NT2/D1 (cell line): ENCODE measurements at places on chromosomes 12 and 14.

DNA sequence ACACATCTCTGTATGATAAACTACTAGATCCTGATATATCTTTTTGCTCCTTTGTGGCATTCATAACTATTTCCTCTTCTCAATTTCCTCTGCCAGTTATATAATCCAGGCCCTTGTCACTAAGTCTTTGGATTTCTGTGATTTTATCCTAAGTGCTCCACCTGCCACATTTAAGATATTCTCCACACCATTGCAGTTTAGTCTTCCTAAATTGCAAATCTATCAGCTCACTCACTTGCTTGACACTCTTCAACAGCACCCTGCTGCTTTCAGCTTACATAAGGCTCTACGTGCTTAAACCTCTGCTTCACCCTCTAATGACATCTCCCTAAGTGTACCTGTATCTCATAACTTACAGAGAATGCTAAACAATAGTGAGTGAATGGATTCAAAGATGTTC lies 1032.2 kb upstream of the SEL1L start:
- no peak for DNase-seq

GRCh38 chr12:49094160-49094974 lies at the start of gene DHH:
Gene DHH, minus strand, starts transcription at chr12:49094801. Its CDS starts 289 bp downstream, at chr12:49094512.
- DNase-seq: no peak

DNA sequence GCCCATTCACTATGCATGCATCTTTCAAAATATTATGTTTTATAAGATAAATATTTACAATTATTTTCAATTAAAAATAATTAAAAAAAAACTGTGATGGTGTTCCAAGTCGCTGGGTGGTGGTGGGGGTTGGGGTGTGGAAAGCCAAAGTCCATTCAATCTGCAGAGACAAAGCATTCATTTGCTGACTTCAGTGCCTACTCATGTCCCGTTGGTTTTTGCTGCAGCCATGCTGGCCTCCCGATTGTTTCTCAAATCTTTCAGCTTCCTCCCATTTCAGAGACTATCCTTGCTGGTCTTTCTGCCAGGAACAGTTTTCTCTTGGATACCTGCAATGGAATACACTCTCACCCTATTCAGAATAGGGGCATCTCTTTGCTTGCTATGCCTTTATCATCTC lies 331.5 kb upstream of the NOVA1 start:
- DNase-seq: no peak

DNA sequence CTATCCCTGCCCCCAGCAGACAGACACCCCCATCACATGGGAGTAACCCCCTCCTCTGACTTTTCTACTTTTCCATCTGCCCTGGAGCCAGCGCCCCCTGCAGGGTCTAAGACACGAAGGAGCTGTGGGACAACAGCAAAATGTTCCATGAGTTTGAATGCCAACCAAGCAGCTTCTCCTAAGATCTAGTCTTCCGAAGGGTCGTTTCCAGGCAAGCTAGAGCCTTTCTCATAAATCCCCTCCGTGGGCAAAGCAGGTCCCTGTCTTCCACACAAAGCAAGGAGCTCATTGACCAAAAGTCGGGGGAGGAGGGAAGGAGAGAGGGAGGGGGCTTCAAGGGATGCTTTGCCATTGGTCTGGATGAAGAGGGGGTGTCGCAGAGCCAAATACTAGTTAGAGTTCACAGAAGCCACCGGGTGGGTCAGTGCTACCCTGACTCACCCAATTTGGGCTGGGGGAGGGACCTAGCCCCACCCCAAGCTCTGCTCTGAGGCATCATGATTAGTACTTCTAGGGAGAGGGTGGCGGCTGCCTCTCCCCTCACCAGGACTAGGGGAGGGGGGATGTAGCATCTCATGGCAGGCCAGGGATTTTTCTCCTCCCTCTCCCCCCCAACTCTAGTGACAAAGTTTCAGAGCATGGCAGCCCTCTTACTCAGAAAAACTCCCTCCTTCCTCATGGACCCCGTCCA lies 1.6 kb downstream of the MSI1 start:
- no peak for DNase-seq

DNA sequence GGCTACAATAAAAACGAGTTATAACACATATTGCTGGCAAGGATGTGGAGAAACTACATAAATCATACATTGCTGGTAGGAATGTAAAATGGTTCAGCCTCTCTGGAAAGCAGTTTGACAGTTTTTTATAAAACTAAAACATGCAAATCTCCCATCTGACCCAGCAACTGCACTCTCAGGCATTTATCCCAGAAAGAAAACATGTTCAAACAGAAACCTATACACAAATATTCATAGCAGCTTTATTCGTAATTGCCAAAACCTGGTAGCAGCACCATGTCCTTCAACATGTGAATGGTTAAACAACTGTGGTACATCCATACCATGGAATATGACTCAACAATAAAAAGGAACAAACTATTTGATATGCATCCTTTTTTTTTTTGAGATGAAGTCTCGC lies 10.1 kb upstream of the TMCC3 start:
- no peak for DNase-seq

DNA sequence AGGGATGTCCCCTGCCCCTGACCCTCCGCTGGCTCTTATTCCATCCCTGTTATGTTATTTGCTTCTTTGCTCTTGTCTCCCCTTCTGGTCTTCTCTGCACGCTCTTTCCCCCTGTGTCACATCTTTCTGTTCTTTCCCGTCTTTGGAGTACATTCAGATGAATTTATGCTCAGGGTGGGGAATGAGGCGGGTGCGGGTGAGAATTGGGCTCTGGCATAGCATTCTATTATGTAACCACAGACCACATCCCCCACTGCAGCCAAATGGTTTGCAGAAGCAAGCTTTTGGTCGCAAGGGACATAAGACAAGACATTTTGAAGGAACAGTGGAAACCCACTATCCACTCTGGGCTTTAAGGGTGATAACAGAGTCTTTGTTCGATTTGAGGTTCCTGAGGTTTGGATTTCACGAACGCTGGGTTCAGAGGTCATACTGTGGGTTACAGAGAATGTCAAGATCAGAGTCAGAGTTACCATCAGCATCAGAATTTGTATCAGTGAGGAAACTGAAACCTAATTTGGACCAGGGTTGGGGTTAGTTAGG lies 3.8 kb downstream of the ENDOU start:
- no peak for DNase-seq

DNA sequence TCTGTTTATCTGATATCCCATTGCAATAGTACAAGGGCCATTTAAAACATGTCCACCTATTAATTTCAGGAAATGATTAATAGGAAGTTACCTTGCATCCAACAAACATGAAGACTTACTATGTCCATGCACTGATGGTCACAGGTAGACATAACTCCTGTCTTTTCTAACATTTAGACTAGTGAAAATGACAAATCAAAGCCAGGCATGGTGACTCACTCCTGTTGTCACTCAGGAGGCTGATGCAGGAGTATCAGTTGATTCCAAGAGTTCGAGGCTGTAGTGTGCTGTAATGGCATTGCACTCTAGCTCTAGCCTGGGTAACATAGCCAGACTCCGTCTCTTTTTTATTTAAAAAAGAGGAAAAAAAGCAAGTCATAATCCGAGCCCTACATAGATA lies 14.8 kb downstream of the HSP90B1 start:
- DNase-seq: no peak

DNA sequence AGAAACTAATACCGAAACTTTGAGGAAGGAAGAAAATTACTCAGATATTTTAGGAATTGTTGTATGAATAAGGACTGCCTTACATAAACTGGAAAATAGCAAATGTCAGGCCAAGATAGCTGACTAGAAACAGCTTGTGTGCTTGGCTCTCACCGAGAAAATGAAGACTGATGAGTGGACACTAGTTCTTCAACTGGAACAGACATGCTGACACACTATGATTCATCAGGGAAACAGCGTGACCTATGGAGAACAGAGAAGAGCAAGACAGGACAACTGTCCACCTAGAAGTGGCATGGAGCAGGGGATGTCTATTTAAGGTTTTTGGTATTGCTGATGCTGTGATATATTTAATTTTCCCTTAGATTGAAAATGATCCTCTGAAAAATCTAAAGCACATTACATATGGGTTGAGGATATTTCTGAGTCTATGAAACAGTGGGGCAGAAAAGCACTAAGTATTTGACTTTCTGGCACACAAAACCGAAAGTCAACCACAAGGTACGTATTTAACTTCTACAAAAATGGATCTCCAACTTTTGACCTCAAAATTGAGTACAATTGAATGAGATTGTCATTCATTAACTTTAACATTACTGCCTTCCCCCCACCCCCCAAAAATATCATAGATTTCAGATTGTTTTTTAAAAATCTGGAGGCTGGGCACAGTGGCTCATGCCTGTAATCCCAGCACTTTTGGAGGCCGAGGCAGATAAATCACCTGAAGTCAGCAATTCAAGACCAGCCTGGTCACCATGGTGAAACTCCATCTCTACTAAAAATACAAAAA lies 863.2 kb downstream of the LRFN5 start:
- no peak for DNase-seq

DNA sequence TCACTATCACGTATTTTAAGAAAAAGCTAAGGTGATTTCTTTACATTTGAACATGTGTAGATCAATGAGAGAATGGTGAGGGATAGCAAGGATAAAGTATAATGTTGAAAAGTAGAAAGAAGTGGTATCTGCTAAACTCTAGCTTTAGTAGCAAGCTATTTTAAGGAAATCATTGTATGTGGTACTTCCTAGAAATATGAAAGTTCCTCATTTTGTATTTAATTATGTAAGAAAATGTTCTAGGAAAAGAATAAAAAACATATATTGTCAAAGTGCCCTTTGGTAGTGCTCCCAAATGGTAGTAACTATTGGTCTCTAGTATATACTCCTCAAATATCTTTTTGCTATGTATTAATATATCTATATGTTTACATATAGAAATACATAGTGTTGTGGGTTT lies 35.7 kb downstream of the RAB21 start:
- DNase-seq: no peak

- DNase-seq: no peak
These were observed 8.6 kb upstream of the CCDC196 start for GRCh38 chr14:66477567-66477966.

GRCh38 chr12:109815757-109816617 lies 17.2 kb downstream of the TRPV4 start:
- DNase-seq: no peak

DNA sequence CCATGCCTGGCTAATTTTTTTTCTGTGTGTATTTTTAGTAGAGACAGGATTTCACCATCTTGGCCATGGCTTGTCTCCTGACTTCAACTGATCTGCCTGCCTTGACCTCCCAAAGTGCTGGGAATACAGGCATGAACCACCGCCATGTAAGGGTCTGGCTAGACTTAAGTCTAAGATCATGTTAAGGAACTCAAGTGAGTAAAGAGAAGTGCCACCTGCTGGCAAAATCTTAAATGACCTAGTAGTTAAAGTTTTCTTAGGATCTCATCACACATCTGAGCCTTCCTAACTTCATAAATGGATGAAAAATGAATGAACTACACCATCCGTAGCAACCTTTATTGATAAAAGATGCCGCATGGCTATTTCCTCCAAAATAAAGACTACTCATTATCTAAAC lies 1.7 kb upstream of the C12orf56 start:
- no peak for DNase-seq

DNA sequence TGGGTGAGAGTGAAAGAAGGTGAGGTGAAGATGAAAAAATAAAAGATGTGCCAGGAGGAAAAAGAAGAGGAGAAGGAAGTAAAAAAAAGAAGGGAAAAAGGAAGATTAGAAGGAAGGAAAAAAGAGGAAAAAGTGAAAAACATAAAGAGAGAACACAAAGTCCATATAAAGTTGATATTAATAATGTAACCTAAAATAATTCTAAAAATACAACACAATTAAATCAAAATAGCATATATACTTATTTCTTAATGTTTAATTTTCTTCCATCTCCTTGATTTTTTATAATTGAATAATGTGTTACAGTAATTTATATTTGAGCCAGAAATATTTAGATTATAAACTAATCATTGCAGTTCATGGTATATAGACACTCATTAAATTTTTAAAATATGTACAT lies 124.4 kb upstream of the NOVA1 start:
- DNase-seq: no peak

DNA sequence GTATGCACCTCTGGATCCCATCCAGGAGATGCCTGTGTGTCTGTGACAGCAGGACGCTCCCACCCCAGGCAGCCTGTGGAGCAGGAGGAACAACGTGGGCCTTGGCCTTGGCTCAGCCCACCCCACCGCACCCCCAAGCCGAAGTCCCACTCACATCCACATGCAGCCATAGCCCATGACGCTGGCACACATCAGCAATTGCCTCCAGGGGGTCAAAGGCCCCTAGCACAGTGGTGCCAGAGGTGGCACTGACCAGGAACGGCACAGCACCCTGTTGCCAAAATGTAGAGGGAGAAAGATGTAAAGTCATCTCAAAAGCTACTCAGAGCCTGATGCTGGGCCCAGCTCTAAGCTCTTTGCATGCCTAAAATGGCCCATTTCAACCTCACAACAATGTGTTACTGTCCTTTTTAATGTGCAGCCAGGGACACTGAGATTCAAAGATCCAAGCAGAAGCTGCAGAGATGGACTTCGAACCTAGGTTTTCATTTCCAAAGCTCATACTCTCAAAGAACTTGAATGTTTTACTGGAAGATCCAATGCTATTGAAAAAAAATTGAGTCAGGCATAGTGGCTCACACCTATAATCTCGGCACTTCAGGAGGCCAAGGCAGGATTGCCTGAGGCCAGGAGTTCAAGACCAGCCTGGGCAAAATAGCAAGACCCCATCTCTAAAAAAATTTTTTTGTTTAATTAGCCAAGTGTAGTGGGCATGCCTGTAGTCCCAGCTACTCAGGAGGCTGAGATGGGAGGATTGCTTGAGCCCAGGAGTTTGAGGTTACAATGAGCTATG lies 19.2 kb upstream of the ZNF740 start:
- no peak for DNase-seq

DNA sequence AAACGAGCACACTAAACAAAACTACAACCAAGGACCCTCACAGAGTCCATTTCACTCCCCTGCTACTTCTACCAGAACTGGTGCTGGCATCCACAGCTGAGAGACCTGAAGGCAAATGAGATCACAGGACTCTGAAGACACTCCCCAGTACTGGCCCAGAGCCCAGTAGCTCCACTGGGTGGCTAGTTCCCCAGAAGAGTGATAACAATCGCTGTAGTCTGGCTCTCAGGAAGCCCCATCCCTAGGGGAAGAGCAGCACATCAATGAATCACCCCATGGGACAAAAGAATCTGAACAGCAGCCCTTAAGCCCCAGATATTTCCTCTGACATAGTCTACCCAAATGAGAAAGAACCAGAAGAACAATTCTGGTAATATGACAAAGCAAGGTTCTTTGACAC lies 190.7 kb upstream of the BMP4 start:
- no peak for DNase-seq

DNA sequence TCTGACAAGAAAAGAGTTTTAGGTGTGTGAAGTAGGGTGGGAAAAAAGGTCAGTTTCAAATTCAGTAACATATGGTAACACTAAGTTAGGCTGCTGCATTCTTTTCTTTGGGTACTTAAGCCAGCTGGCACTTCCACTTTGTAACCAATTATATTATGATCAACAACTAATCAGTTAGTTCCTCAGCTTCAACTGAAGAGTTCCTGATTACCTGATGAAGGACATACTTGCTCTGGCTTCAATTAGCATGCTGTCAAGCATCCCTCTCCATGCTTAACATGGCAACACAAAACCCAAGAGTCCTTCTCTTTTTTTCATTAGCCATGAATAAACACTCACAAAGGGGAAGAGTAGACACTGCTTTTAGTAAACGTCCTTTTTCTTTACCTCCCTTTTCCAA lies 6.8 kb upstream of the KANSL2 start:
- DNase-seq: no peak
